GM23248 (cell line): ENCODE measurements at places on chromosomes 4 and X.

- no peak for DNase-seq
These were observed 35.2 kb upstream of the TADA2B start for GRCh38 chr4:7007944-7008343.

DNA sequence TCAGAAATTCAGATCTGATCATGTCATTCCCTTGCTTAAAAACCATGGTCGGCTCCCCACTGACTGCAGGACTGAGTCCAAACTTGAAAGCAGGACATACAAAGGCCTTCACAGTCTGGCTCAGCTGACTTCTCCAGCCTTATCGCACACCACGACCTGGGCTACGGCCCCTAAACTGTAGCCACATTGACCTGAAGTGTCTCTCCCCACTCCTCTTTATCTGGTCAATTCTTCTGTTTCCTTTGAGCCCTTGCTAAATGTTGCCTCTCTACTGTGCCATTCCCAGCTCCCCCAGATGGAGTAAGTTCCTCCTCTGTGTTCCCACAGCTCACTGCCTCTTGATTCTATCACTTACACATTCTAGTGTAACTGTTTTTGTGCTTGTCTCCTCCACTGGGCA is 60.5 kb upstream of the CITED1 start:
- no peak for DNase-seq

DNA sequence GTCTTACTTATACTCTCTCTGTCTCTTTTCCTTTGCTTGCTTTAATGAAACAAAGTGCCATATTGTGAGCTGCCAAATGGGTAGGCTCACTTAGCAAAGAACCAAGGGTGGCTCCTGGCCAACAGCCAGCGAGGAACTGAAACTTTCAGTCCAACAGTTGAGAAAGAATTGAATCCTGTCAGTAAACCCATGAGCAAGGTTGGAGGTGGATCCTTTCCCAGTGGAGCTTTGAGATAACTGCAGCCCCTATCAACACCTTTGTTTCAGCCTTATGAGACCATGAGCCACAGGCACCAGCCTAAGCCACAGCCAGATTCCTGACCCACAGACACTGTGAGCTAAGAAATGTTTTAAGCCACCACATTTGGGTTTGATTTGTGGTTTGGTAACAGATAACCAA is 362.2 kb downstream of the PDGFC start:
- no peak for DNase-seq

DNA sequence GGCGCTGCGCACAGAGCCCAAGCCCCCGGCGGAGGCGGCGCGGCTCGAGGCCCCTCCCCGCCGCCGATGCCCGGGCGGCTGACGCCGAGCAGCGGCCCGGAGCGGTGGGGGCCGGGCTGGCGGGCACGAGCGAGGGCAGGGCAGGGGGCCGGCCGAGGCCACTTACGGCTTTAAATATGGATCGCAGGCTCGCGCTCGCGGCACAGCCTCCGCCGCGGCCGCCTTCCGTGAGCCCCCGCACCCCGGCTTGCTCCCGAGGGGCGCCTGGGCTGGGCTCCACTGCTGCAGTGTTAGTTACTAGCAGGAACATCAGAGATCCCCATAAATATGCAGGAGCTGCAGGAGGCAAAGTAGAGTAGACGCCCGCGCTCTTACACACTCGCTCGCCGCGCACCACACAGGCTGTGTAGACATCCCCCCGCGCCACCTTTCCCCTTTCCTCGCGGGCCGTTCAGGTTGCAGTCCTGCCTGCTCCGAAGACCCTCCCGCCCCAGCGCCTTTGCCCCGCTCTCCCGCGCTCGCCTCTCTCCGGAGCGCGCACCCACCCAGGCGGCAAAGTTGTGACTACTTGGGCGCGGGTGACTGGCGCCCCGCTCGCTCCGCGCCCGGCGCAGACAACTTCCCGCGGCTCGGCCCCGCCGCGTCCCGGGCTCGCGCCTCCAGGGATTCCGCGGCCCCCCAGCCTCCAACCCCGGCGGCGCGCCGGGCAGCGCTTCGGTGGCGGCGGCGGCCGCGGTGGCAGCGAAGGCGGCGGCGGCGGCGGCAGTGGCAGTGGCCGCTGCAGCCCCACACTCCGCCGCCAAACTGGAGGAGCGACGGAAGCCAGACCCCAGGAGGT is 152.0 kb upstream of the SLC4A4 start:
- DNase-seq: peak; percentile 85

GRCh38 chr4:68871809-68872642 is 56.2 kb downstream of the UGT2B10 start:
- DNase-seq: no peak

- DNase-seq: peak; percentile 55
These were observed 124.2 kb upstream of the MBNL3 start for GRCh38 chrX:132612821-132613564.
